ENCODE measurements at places on chromosomes 7 and 10.

DNA sequence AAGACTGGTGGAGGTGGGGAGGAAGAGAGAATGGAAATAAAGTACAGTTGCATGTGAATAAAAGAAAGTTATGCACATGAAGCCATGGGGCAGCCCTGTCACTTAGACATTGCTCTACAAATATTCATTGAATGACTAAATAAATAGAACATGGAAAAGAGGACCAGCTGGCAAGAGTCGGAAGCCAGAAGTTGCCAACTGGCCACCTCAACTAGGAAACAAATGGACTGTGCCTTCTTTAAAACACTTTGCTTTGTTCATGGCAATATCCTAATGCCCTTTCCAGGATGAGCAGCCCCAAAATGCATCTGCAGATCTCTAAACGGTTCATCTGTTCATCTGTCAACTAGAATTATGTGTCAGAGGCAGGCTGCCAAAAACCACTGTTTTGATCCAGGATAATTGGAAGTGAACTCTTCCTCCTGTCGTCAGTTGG is 157.3 kb downstream of the NOC3L start:
- DNase-seq = no peak

- peak; percentile 15 for DNase-seq
Measured at GRCh38 chr7:24756545-24757352, 515 bp downstream of the GSDME start.

DNA sequence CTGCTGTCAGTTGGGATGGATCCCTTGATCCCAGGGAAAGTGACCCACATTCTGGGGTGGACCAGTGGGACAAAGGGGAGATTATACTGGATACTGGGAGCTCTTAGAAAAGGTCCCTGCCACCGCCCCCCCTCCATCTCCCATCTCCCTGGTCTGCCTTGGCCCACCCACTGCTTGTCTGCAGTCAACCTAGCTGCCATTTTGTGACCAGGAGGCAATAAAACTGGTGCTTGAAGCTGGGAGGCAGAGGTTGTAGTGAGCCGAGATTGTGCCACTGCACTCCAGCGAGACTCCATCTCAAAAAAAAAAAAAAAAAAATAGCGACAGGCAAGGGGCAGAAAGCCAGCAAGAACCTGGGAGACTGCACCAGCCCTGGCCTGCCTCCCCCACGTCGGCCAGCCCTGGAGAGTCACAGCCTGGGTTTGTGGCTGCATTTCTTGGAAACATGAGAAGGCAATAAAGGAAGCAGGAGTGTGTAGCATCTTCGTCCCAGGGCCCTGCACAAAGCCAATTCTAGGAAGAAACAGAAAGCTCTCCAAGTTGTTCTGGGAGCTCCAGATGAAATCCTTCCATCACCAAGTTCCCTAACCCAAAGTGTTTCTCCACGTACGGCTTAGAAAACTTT is 4.7 kb upstream of the ARPC1B start:
- DNase-seq = no peak

DNA sequence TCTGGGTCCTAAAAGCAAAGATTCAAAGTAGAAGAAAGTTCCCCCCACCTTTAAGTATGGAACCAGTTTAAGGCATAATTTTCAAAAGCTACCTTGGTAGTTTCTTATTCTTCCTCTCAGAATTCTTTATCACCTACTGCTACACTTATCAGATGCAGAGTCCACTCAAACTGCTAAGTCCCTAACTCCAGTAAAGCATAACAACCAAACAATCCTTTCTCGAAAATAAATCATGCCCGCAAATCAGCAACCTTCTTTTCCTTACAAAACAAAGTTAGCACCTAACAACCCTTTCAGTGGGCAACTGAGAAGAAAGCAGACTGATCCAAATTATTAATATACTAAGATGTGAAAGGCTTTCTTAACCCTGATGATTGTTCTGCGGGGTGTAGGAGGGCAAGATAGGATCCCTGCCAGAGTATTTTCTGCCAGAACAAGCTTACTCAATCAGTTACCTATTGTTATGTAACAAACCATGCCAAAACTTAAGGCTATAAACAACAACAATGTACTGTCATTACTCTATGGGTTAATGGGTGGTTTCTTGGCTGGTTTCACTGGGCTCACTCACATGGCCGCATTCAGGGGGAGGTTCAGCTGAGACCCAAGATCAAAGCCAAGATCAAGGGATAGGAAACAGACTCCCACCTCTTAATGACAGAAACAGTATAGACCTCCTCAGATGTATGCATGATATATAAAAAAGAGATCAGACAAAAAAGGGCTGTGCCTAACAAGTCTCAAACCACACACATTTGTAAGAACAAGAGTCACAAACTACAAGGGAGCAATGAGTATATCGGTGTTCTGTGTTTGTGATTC is 42.0 kb downstream of the CCDC6 start:
- no peak for DNase-seq

- DNase-seq = no peak
Measured at GRCh38 chr10:89869592-89870156, 168.3 kb downstream of the KIF20B start.

DNA sequence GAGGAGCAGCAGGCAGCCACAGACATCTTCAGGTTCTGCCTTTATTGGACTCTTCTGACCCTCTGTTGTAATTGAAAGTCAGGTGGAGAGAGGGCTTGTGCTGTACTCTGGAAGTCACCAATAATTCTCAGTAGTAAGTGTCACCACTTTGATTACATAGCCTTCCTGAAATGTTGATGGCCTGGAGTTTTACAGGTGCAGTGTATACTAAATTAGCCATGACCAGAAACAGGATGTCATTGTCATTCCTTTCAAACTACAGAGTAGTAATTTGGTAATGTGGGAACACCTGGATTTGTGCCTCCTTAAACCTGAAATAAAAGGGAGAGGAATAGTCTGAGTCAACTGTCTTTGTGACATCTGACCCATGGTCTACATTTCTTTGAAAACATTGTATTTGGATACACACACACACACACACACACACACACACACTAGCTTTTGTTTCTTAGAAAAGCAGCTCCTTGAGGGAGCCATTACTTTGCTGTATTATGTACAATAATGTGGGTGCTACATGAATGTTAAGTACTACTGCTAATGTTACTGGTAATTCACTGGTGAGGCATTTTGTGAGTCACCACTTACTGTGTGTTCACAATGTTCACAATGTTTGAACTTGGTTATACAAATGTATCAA is 19.6 kb downstream of the ARL4A start:
- DNase-seq = no peak

- no peak for DNase-seq
Measured at GRCh38 chr7:37504801-37505200, 56.1 kb upstream of the ELMO1 start.

DNA sequence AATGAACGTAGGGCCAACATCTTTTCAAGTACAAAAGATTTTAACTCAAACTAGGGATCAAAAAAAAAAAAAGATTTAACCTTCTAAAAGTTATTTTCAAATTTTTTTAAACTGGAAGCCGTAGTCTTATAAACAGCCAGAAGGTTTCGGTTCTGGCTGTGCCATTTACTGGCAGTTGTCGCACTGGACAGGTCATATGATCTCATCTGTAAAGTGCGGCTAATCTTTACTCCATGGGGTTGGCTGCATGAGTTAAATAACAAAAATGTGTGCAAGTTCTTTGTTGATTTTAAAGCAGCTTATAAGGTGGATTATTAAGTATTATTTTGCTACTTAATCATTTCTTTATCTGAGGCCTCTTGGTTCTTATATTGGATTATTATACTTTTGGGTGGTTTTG is 36.6 kb downstream of the TRUB1 start:
- DNase-seq = no peak

DNA sequence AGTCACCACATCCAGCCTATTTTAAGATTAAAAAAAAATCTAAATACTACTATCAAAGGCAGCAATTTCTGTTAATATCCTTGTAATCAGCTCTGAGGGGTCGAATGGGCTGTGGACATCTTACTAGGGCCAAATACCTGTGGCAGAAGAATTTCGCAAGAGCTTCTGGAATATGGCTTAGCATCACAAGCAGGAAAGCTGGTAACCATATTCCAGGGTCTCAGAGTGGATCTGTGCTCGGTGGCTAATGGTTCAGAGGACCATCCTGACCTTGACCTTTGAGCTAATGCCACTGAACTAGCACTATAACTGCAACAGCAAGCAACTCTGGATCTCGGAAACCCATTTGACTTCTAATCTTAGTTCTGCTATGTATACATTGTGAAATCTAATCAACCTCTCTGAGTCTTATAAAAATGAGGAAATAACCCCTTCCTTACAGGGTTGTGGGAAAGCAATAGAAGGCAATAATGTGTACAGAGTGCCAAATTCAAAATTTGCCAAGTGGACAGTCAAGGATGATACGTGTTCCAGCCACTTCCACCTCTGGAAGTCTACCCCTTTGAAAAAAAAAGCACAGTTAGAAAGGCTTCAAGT is 65.5 kb downstream of the CYP26A1 start:
- no peak for DNase-seq

DNA sequence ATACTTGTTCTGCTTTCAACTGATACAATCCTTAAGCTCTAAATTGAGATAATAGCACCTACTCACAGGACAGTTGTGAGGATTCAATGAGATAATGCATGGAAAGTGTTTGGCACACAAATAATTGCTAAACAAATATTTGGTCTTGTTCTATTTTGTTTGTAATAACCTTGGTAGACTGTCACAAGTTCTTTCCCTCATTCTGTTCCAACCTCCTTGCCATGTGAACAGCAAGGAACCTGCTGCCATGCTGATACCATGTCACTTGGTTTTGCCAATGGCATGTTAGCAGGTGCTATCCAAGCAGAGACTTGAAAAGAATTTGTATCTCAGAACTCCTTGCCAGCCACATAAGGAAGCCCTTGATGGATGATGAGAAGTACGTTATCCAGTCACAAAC is 24.8 kb upstream of the TECTB start:
- no peak for DNase-seq

- DNase-seq = no peak
Measured at GRCh38 chr7:149880638-149881311, 7.0 kb downstream of the ATP6V0E2 start.

GRCh38 chr10:109025172-109025571 is 898.1 kb downstream of the XPNPEP1 start:
- DNase-seq = no peak

DNA sequence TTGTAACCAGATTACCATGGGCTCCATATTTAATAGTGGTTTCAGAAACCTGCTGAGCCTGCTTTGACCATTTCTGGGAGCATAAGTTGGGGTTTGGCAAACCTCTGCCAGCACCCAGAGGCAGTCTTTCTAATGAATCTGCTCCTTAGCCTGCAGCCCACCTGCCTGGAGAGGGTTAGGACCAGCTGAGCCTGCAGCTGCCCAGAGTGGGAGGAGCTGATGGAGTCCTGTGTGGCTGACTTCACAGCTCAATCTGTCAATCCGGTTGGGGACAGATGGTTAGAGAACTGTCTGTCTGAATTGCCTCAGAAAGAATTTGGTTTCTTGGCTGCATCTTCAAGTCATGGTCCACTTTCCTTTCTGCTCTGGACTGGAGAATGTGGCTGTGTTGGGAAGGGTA is 444.6 kb downstream of the NRG3 start:
- DNase-seq = no peak

- no peak for DNase-seq
Measured at GRCh38 chr7:56491636-56492425, 375.6 kb upstream of the NUPR2 start.

DNA sequence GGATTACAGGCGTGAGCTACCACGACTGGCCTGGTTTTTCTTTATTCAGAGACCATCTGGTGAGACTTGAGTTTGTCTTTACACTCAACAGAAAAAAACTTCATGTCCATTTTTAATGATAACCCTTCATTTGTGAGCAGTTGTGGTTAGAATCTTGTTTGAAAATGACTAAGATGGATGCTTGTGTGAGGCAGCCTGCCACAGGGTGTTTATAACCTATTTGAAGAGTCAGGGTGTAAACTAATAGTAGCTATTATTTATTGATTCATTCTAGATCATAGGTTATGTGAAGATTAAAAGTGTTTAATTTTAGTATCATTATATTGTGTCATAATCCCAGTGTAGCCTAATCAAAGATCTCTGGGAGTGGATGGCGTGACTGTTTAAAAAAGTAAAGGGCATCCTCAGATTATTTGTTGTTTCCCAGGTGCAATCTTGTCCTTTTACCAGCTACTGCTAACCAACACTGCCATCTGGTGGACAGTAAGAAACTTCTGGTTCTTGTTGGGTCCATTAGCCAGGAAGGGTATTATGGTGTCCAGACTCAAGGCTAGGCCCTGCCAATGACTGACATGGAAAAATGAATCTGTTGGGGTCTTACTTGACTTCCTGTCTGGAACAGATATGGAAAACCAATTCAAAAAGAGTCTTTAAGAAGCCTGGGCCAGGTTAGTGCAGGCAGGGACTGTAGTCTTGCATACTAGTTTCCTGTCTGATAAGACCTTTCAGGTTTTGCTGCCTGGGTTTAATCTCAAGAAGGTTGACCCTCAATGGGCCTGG is 24.9 kb downstream of the NRBF2 start:
- DNase-seq = peak; percentile 7

DNA sequence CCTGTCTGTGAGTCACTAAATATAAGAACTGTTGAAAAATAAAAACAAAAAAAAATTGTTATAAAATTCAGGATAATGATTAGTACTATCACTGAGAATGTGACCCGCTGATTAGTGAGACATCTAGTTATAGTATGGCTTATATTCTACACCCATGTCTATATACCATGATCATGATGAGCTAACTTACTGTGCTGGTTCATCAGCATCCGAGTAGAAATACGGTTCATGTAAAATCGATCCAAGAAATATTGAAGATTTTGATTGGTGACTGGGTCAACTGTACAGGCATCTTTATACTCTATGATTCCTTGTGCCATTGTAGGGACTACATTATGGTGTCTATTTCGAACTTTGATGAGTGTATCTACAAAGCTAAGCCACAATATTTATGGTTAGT is 3.7 kb downstream of the PDK4 start:
- no peak for DNase-seq

GRCh38 chr10:31090894-31091607 is 59.4 kb upstream of the ZNF438 start:
- no peak for DNase-seq

- DNase-seq = no peak
Measured at GRCh38 chr7:110988348-110988747, 102.6 kb upstream of the LRRN3 start.

DNA sequence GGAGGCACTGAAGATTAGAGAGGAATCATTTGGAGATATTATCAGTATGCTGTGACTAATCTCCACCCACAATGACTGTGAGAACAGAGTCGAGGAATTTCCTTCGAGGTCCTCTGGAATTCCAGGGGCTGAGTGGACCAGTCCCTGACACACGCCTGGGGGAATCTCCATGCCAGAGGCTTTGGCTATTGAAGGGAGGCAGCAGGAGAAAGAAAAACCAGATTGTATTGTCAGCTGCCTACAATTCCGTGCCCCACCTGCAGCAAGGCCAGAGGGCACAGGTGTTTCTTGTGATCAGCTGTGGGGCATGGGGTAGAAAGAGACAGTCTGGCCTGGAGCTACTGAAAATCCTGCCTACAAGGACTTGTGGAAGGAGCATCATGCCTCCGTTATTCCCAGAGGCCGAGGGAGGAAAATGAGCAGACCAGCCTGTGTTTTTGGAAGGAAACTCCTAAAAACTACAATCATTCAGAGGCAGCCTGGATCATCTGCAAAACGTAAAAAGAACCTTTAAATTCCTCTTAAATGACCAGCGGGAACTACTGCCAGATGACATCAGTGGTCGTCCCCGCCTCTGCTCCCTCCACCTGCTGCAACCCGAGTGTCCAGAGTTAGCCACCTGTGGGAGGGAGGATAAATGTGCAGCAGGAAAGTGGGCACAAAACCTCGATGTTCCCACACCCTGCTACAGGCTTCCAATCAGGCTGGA is 25.4 kb upstream of the ANK3 start:
- DNase-seq = no peak

Data from stimulated activated CD8-positive, alpha-beta memory T cell treated with anti-CD3 and anti-CD28 coated beads, Interleukin-7, amount 100 ng/mL, for 4 hours (primary cell).